Activated T-helper 1 cell treated with anti-CD3 and anti-CD28 coated beads, Interleukin-12 subunit alpha, Interleukin-12 subunit beta, Interleukin-2, Interleukin-4 antibody, amounts not matched to agents 30 ng/mL and 10 ng/mL and 1 ng/mL, durations not matched to agents 14 hours and 24 hours and 36 hours (primary cell): ENCODE measurements at places on chromosomes 4 and X. TPM values are rescaled to one million over a fixed set of nuclear protein-coding genes. Genes with fewer than 3 reads are reported as not detected.

FAM53A gene
- total RNA-seq = 2.5 and 5.5 TPM in 2 replicates

TRMT10A gene
- 7.3 TPM in 2 replicates for total RNA-seq

LRAT gene
- not detected in 2 replicates for total RNA-seq

RAB33A gene
- 20.5 and 21.5 TPM in 2 replicates for total RNA-seq

ENPEP gene
- 0.03 and 0.37 TPM in 2 replicates for total RNA-seq

USP26 gene
- not detected in 2 replicates for total RNA-seq

DNA sequence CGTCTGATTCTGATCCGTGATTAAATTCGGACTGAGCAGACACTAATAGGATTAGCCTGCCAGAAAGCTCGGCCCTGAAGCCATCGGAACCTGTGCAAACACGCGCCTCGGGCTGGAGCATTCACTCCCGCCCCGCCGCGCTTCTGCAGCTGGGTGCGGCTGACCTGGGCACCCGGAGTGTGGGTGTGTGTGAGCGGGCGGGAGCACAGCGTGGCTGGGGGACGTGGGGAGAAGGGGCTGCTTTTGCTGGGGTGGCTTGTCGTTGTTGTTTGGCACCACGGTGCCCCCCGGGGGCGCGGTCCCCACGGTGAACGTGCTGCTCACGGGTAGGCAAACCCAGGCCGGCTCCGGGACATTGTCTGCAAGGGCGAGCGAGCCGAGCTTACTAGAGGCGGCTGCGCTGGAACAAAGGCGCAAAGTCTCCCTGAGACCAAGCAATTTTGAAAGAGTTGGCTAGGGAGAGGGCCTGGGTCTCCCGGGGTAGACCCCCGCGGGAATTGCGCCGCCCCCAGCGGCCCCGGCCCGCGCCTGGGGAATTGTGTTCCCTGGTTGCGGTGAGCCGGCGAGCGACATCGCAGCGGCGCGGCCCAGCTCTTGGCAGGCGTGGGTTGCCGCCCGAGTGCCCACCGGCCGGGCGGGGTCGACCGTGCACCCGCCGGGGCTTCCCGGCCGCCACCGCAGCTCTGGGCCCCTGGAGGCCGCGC is 1.4 kb downstream of the MAMLD1 start:
- H3K27ac ChIP-seq = peak overlapping the region; percentile 44
- H3K36me3 ChIP-seq = peaks cover 2% of the 10 kb centered on the region
- no peak for DNase-seq
- H3K4me3 ChIP-seq = peak overlapping the region; percentile 77
- peaks cover 36% of the 10 kb centered on the region for H3K4me1 ChIP-seq

DNA sequence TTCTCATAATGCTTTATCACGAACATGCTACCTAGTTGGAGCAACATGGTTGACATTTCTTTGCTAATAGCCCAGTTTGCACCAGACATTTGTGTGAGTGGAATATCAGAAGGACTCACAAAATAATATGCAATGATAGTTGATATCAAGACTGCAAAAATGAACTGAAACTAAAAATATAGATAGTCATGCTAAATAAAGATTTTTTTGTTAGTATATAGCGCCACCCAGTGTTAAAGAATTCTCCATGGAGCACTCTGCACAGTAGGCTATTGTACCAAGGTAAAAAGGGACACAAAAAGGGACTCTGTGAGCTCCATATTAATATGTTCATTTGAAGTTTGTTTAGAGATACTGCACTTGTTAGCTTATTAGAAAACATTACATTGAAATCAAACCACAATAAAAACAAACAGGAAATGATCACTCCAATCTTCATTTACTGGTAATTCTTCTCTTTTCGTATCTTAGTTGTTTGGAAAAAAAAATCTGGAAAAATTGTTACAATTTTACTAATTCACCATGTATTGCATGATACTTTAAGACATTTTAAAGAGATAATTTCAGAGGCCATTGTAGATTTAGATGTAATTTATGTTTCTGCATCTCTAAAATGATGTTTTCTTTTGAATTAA is 1509.6 kb downstream of the ADGRL3 start:
- no peaks in the 10 kb centered on the region for H3K4me1 ChIP-seq
- H3K4me3 ChIP-seq = no peak overlapping the region
- DNase-seq = no peak
- no peaks in the 10 kb centered on the region for H3K36me3 ChIP-seq

DNA sequence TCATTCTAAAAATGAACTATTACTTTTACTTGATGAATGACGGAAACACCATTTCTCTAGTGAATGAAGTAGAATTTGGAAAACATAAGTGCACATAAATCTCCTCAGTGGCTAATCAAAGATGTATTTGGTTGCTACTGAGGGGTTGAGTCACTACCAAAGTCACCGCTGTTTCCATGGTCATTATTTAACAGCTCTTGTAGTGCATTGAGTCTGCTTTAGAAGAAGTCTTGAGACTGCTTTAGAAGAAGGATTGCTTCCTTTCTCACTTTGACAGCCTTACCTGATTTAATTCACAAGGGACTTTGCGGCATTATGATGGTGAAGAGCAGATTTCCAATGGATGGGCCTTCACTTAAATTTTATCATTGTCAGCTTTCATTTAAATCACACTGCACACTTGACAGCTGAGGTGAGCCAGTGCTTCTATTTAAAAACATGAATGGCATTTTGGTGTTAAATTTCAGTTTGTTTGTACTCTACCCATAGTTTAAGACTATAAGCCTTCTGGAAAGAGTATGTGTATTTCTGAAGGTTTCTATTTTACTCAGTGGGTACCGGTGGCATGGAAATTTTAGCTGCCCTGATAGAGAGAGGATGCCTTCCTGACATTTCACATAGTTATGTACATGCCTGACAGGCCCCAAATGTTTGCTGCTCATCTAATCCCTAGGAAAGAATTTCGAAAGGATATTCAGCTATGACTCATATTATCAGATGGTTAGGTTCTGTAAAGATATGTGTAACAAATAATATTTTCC is 9.5 kb downstream of the ASB5 start:
- no peaks in the 10 kb centered on the region for H3K36me3 ChIP-seq
- no peak overlapping the region for H3K27ac ChIP-seq
- H3K27me3 ChIP-seq = no peaks in the 10 kb centered on the region
- no peak overlapping the region for H3K4me3 ChIP-seq

DNA sequence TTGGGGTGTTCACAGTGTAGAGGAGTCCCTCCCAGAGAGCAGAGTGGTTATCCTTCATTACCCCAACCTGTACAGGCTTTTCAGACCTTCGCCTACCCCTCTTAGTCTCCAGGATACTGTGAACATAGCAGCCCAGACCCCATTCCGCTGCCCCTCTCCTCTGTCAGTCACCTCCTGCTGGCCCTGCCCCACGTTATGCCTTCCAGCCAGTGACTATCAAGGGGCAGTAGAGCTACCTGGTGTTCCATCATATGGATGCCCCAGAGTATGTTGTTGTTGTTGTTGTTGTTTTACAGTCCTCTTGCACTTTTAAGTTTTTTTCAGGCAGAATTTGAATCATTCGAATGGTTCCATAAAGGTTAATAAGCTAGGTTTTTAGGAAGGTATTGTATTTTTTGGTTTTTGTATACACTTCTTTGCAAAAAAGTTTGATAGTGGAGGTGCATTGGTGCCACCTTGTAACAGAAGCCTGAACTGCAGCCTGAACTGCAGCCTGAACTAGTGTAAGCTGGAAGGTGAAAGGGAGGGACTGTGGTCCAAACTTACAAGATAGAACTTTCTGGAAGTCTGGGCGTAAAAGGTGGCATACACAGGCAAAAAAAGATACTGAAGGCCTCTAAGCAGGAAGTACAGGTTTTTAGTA is 101.4 kb upstream of the RAB40AL start:
- H3K27ac ChIP-seq = no peak overlapping the region
- H3K4me3 ChIP-seq = no peak overlapping the region
- no peaks in the 10 kb centered on the region for H3K36me3 ChIP-seq
- no peak for DNase-seq
- H3K4me1 ChIP-seq = no peaks in the 10 kb centered on the region

DNA sequence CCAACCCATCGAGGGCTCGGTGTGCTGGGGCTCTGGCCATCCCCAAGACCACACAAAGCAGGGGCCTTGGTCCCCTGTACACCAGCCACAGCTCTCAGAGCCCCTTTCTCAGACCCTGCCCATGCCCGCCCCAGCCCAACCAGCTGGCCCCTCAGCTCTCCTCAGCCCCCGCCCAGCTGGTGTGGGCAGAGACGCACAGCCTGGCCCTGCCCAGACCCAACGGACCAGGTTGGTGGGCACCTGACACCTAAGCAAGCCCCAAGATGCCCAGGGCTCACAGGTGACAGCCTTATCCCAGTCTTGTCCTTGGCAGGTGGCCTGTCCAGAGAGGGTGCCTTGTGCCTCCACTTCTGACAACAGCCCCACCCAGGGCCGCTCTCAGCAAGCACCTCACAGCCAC is 42.4 kb downstream of the FAM53A start:
- H3K4me3 ChIP-seq = no peak overlapping the region
- DNase-seq = no peak
- H3K27me3 ChIP-seq = no peaks in the 10 kb centered on the region
- H3K27ac ChIP-seq = no peak overlapping the region
- H3K36me3 ChIP-seq = no peaks in the 10 kb centered on the region

- peaks cover 5% of the 10 kb centered on the region for H3K36me3 ChIP-seq
- no peak overlapping the region for H3K4me3 ChIP-seq
- peaks cover 34% of the 10 kb centered on the region for H3K4me1 ChIP-seq
- H3K27me3 ChIP-seq = no peaks in the 10 kb centered on the region
- H3K27ac ChIP-seq = peak overlapping the region; percentile 10
- DNase-seq = no peak
These were observed 62.8 kb downstream of the PPP3CA start for GRCh38 chr4:101284546-101284945.

GRCh38 chrX:34918856-34919255 is 23.7 kb upstream of the FAM47B start:
- no peaks in the 10 kb centered on the region for H3K36me3 ChIP-seq
- H3K4me1 ChIP-seq = no peaks in the 10 kb centered on the region
- no peaks in the 10 kb centered on the region for H3K27me3 ChIP-seq
- no peak overlapping the region for H3K4me3 ChIP-seq

DNA sequence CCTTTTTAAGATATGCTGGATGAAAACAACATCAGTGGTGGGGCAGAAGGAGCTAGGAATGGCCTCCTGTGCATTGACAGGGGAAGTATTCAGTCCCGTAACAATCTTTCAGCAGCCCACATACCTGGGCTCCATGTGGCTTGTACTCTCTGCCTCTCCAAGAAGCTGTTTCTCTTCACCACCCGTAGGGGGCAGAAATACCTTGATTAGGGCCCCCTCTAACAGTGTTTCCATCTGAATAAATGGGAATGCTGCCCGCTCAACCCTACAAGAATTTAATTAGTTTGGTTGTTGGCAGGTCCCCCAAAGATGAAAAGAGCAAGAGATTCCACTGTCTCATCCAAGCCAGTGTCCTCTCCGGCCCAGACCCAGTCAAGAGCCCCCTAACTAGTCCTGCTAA is 155.2 kb downstream of the SMIM20 start:
- DNase-seq = no peak
- H3K4me3 ChIP-seq = no peak overlapping the region
- H3K27me3 ChIP-seq = no peaks in the 10 kb centered on the region
- H3K36me3 ChIP-seq = peaks cover 12% of the 10 kb centered on the region
- peaks cover 43% of the 10 kb centered on the region for H3K4me1 ChIP-seq

DNA sequence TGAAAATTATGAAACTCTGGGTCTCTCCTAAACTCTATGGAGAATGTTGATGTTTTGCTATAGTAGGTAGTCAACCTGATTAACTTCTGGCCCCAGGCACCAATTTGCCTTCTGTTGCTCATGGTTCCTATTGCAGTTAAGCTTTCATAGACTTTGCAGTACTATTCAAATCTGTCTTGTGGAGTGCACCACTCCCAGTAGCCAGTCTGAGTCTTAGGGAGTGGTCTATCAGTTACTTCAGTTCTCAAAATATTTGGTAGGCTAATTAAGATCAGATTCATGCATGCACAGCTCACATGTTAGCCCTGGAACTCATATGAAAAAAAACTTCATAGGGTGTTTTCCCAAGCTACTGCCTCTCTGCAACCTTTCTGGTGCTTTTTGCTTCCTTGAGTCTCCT is 53.3 kb downstream of the BMP15 start:
- H3K4me1 ChIP-seq = no peaks in the 10 kb centered on the region
- H3K4me3 ChIP-seq = no peak overlapping the region
- DNase-seq = no peak
- H3K36me3 ChIP-seq = no peaks in the 10 kb centered on the region
- no peaks in the 10 kb centered on the region for H3K27me3 ChIP-seq

DNA sequence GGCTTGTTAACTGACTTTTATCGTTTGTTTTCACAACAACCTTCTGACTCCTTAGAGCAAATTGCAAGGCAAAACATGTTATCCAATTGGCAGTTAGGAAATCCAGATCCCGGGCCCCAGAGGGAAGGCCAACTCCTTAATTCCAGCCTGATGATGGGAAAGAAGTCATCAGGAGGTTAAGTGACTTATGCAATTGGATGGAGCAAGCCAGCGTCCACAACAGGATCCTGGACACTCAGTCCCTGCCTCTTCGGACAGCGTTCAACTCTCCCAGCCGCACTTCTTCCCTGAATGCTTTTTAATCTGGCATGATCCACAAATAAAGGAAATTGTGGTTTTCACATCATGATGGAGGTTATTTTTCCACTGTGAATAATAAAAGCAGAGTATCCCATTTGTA is 310.1 kb downstream of the RAB28 start:
- no peaks in the 10 kb centered on the region for H3K4me1 ChIP-seq
- no peak overlapping the region for H3K4me3 ChIP-seq
- no peaks in the 10 kb centered on the region for H3K27me3 ChIP-seq
- no peak for DNase-seq

- H3K4me1 ChIP-seq = no peaks in the 10 kb centered on the region
- H3K4me3 ChIP-seq = no peak overlapping the region
- DNase-seq = no peak
- no peak overlapping the region for H3K27ac ChIP-seq
- H3K36me3 ChIP-seq = no peaks in the 10 kb centered on the region
These were observed 59.2 kb upstream of the NKX1-1 start for GRCh38 chr4:1465173-1466033.

GRCh38 chr4:124433044-124433443 is 279.5 kb downstream of the ANKRD50 start:
- no peaks in the 10 kb centered on the region for H3K36me3 ChIP-seq
- no peaks in the 10 kb centered on the region for H3K4me1 ChIP-seq
- DNase-seq = no peak
- no peaks in the 10 kb centered on the region for H3K27me3 ChIP-seq

DNA sequence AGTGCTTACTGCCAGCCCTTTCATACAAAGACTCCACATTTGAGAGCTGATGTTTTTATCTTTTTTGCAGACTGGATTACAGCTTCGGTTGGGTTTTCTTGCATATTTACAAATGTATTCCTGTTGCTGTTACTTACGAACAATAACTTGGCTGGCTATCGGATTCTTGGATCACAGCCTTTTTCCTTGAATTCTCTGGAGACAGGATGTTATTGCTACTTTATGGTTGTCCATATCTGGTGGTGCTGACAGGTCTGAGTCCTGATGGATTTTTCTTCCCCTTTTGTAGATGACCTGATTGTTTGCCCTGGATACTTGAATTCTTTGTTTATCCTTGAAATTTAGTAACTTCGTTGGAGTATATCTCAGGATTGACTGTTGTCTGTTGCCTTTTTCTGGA is 77.7 kb downstream of the PDK3 start:
- no peak for DNase-seq
- H3K4me3 ChIP-seq = no peak overlapping the region
- peaks cover 16% of the 10 kb centered on the region for H3K36me3 ChIP-seq
- no peaks in the 10 kb centered on the region for H3K27me3 ChIP-seq
